Spleen (tissue), 13 donors: ENCODE measurements at places on chromosomes 2 and 18.

DNA sequence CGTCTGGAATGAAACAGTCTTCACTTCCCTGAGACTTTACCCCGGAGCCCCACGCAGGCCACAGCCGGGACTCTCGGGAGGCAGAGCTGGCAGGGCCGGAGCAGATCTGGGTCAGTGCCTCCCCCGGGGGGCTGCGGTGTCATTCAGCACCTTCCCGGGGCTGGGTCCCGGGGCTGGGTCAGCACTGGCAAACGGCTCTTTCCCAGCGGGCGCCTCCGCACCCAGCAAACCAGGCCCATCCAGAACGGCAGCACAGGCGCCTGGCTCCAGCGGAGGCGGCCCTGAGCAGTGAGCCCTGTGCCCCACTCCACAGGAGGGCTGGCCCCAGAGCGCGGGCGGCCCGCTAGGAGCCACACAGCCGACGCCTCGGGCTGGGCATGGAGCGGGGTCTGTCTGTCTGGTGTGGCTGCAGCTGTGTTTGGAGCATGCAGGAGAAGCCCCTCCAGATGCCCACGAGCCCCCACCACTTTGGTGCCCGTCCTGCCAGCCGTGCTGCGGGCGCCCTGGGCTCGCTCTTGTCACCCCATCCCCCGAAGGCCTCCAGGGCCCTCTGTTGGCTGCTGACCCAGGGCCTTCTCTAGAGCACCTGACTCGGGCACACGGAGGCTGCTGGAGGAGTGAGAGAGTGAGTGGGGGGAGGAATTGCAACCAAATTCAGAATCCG is 132.1 kb upstream of the CTDP1 start:
- no peak overlapping the region for H3K4me3 ChIP-seq
- H3K36me3 ChIP-seq = no peaks in the 10 kb centered on the region
- H3K4me1 ChIP-seq = no peaks in the 10 kb centered on the region
- no peak for DNase-seq

DNA sequence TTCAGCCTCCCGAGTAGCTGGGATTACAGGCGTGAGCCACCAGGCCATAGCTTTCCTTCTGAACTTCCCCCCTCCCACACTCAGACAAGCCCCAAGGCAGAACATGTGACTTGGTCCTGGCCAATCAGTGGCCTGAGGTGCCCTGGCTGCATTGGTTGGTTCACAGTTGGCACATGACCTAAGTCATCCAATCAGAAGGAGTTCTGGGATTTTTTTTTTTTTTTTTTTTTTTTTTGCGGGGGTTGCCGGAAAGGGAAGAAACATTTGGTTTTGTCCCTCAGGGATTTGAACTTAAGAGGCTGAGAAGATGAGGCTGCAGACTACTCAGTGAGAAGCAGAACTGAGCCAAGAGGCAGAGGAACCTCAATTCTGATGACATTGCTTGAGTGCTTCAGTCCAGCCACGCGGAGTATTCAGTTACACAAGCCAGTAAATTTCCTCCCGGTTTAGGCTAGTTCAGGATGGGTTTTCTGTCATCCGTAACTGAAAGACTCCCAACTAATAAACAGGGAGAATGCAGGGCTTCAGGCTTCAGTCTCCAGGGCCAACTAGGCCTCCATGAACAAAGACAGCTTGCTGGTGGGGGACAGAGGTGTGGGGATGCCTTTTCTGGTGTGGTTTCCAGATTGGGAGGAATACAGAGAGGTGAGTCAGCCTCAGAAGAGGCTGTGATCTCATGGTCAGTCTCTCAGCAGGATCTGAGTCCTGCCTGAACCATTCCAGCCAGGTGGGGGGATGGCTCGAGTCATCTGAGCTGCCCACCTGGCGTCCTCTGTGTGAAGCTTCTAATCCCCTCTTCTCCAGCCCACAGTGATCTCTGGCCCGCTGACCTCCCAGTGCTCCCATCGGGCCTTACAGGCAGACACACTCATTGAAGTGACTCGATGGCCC is 9.2 kb downstream of the PTMA start:
- H3K4me1 ChIP-seq = peaks cover 40% of the 10 kb centered on the region
- no peaks in the 10 kb centered on the region for H3K27me3 ChIP-seq
- no peak overlapping the region for H3K4me3 ChIP-seq

GRCh38 chr2:42225573-42225972 is 56.4 kb downstream of the EML4 start:
- no peak overlapping the region for H3K4me3 ChIP-seq
- peaks cover 66% of the 10 kb centered on the region for H3K4me1 ChIP-seq
- no peak overlapping the region for H3K27ac ChIP-seq

DNA sequence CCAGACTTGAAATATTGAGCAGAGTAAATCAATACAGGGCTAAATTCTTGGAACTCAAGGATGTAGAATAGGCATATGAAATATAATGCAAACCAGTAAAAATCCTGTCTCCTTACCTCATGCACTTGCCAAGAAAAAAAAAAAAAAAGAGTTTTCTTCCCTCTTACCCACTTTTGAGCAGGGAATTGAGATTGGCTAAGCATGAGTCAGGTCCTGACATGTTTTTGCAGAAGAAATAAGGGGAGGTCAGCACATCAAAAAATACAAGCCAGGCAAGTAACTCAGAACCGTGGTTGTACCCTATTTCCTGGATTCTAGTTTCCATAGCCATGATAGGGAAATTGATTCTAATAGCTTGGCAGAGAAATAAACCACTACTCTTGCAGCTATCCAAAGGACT is 1526.7 kb downstream of the LRP1B start:
- no peaks in the 10 kb centered on the region for H3K27me3 ChIP-seq
- H3K4me1 ChIP-seq = no peaks in the 10 kb centered on the region
- H3K27ac ChIP-seq = no peak overlapping the region
- DNase-seq = no peak
- no peaks in the 10 kb centered on the region for H3K36me3 ChIP-seq

- peak; percentile 88 for DNase-seq
- H3K4me3 ChIP-seq = no peak overlapping the region
- H3K27ac ChIP-seq = peak overlapping the region; percentile 35
- H3K36me3 ChIP-seq = peaks cover 50% of the 10 kb centered on the region
Observed at GRCh38 chr2:28408764-28409599, 16.3 kb downstream of the FOSL2 start.

- H3K4me1 ChIP-seq = no peaks in the 10 kb centered on the region
- H3K36me3 ChIP-seq = no peaks in the 10 kb centered on the region
- H3K27me3 ChIP-seq = no peaks in the 10 kb centered on the region
- H3K4me3 ChIP-seq = no peak overlapping the region
- DNase-seq = no peak
- H3K27ac ChIP-seq = no peak overlapping the region
Observed at GRCh38 chr18:47754311-47755101, 176.0 kb downstream of the SMAD2 start.

DNA sequence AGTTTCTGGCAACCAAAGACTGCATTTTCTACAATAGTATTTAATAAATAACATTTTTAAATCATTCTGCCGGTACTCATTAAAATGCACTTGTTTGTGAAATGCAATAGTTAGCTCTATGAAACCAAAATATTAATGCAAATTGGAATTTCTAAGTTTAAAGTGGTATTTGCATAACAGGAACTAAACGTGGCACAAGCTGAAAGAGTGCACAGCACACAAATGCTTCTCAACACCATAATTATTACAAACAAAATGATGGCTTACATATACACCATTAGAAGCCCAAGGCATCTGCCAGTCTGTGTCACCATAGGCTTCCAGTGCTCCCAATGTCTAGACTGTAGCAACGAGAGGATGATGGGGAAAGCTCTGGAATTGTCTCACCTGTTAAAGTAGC is 280.5 kb downstream of the TCF4 start:
- no peaks in the 10 kb centered on the region for H3K36me3 ChIP-seq
- no peak overlapping the region for H3K4me3 ChIP-seq
- peaks cover 72% of the 10 kb centered on the region for H3K4me1 ChIP-seq

DNA sequence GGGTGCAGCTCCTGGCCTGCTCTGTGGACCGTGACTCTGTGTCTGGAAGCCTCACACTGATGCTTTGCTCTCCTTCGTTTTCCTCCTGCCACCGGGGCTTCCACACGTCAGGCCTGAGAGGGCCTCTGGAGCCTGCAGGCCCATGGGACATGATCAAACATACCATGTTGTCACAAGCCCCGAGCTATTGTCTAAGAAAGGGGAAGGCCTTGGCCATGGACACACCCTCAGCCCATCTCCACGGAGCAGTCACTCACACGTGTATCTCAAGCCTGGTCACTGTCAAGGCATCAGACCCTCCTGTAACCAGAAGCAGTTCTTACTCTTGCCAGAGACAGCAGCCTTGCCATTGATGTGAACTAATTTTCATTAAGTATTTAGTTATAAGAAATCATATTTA is 814.1 kb upstream of the SALL3 start:
- H3K36me3 ChIP-seq = no peaks in the 10 kb centered on the region
- no peaks in the 10 kb centered on the region for H3K4me1 ChIP-seq
- no peaks in the 10 kb centered on the region for H3K27me3 ChIP-seq
- no peak for DNase-seq

- H3K36me3 ChIP-seq = peaks cover 59% of the 10 kb centered on the region
- H3K27ac ChIP-seq = no peak overlapping the region
- H3K27me3 ChIP-seq = no peaks in the 10 kb centered on the region
- H3K4me1 ChIP-seq = no peaks in the 10 kb centered on the region
Observed at GRCh38 chr2:238027591-238028415, 33.0 kb upstream of the SCLY start.

GRCh38 chr18:44035554-44035953 is 645.1 kb upstream of the SETBP1 start:
- no peaks in the 10 kb centered on the region for H3K36me3 ChIP-seq
- H3K27ac ChIP-seq = no peak overlapping the region
- H3K27me3 ChIP-seq = no peaks in the 10 kb centered on the region
- DNase-seq = no peak

DNA sequence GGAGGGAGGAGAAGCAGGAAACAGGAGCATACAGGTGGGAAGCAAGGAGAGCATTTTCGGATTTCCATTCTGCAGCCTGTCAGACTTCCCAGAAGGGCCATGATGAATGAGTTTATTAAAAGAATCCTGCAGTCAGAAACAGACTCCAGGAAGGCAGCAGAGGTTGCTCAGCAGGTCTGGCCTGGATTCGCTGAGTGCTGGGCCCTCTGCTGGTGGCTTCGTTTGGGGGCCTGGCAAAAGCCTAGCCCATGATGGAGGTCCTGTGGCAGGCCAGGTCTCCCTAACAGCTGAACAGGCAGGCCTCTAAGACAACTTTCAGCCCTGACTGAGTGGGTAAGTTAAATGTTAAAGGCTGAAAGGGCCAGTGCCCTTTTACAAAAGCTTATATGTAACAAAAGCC is 108.2 kb upstream of the CAPN13 start:
- H3K27ac ChIP-seq = no peak overlapping the region
- H3K4me3 ChIP-seq = no peak overlapping the region
- no peaks in the 10 kb centered on the region for H3K4me1 ChIP-seq
- no peaks in the 10 kb centered on the region for H3K36me3 ChIP-seq
- H3K27me3 ChIP-seq = no peaks in the 10 kb centered on the region

DNA sequence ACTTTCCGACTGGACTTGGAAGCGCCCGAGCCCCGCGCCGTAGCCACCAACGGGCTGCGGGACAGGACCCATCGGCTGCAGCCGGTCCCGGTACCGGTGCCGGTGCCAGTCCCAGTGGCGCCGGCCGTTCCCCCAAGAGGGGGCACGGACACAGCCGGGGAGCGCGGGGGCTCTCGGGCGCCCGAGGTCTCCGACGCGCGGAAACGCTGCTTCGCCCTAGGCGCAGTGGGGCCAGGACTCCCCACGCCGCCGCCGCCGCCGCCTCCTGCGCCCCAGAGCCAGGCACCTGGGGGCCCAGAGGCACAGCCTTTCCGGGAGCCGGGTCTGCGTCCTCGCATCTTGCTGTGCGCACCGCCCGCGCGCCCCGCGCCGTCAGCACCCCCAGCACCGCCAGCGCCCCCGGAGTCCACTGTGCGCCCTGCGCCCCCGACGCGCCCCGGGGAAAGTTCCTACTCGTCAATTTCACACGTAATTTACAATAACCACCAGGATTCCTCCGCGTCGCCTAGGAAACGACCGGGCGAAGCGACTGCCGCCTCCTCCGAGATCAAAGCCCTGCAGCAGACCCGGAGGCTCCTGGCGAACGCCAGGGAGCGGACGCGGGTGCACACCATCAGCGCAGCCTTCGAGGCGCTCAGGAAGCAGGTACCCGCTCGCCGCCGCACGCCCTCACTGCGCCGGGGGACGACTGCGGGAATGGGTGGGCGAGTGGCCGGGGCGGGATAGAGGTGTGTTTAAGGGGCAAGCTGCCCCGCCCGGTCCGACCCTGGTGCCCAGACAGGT is 713 bp downstream of the ATOH8 start:
- peaks cover 78% of the 10 kb centered on the region for H3K27me3 ChIP-seq
- H3K4me1 ChIP-seq = peaks cover 23% of the 10 kb centered on the region
- peak overlapping the region; percentile 60 for H3K4me3 ChIP-seq
- DNase-seq = no peak
- H3K27ac ChIP-seq = peak overlapping the region; percentile 81

- DNase-seq = peak; percentile 73
- H3K4me1 ChIP-seq = peaks cover 11% of the 10 kb centered on the region
- no peak overlapping the region for H3K4me3 ChIP-seq
Observed at GRCh38 chr2:1487758-1488157, 74.5 kb downstream of the TPO start.

DNA sequence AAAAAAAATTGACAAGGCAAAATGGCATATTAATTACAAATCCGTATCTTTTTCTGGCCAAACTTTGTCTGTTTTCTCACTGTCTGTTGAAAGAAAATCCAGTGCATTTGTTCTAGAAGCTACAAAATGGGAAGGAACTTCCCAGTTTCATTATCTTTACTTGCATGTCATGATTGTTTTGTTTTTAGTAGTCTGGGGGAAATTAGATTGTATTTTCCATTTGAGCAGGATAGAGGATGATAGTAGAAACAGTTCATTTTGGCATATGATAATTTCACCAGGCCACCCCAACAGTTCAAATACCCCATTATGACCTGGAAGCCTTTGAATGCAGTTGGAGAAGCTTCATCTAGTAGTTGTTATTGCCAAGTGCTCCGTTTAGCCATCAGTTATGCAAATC is 77.5 kb upstream of the RANBP2 start:
- no peak overlapping the region for H3K4me3 ChIP-seq
- no peaks in the 10 kb centered on the region for H3K27me3 ChIP-seq
- DNase-seq = no peak
- H3K36me3 ChIP-seq = no peaks in the 10 kb centered on the region
- H3K27ac ChIP-seq = no peak overlapping the region

DNA sequence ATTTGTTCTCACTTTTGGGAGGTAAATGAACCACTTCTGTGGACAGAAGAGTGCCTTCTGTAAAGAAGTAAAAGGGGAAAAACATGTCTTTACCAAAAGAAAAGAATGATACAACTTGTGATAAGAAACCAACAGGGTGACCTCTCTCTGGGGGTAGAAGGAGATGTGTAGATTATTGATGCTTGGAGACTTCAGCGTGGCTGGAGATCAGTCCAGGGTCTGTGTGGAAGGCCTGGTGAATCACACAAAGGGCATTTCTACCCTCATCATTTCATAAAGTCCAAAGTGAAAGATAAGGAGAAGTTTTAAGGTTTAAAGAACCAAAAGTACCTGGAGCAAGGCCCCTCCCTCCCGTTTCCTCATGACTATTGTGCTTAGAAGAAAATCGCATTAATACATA is 142.5 kb downstream of the NCK2 start:
- no peak overlapping the region for H3K27ac ChIP-seq
- DNase-seq = no peak
- H3K4me3 ChIP-seq = no peak overlapping the region
- peaks cover 70% of the 10 kb centered on the region for H3K4me1 ChIP-seq
